Activated CD8-positive, alpha-beta memory T cell treated with anti-CD3 and anti-CD28 coated beads, Interleukin-2, amount 10 ng/mL, durations not matched to agents 7 days and 5 days (primary cell): ENCODE measurements at places on chromosomes 7 and 10. TPM values are rescaled to one million over a fixed set of nuclear protein-coding genes. Genes with fewer than 3 reads are reported as not detected.

The FAM131B gene
- 2.3 TPM for total RNA-seq

The DDC gene
- total RNA-seq, result not detected

The SLC39A12 gene
- not detected for total RNA-seq

DNA sequence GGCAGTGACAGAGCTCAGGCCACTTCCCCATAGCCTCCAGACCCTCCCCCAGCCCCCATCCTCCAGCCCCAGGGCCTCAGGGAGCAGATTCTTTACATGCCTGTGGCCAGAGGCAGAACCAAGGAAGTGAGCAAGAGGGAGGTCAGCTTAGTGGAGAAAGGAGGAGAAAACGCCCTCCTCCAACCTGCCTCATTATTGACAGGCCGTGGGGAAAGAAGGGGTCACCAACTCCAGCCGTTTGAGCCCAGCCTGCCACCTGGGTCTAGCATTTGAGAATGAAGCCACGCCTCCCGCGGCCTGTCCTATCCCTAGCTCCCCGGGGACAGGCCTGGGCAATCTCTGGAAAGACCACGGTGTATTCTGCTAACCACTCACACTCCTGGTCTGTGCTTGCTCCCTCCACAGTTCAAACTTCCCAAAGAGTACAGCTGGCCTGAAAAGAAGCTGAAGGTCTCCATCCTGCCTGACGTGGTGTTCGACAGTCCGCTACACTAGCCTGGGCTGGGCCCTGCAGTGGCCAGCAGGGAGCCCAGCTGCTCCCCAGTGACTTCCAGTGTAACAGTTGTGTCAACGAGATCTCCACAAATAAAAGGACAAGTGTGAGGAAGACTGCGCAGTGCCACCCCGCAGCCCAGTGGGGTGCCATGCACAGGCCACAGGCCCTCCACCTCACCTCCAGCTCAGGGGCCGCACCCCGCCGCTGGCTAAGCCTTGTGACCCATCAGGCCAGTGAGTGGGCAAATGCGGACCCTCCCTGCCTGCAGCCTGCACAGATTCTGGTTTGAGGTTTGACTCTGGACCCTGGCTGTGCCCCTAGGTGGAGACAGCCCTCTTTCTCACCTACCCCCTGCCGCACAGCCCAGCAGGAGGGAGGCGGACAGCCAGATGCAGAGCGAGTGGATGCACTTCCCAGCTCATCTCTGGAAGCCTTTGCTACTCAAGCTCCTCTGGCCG lies 14.3 kb upstream of the TRIM8 start:
- DNase-seq, result no peak

GRCh38 chr10:118036281-118036875 lies 10.4 kb downstream of the RAB11FIP2 start:
- DNase-seq, result no peak
